Cortex of kidney (tissue), 1 donor: ENCODE measurements at places on chromosomes 7 and 10.

- DNase-seq, result no peak
These were observed 554.3 kb upstream of the MGMT start for GRCh38 chr10:128912568-128913311.

- DNase-seq, result no peak
These were observed 21.3 kb downstream of the MLXIPL start for GRCh38 chr7:73602721-73603651.

DNA sequence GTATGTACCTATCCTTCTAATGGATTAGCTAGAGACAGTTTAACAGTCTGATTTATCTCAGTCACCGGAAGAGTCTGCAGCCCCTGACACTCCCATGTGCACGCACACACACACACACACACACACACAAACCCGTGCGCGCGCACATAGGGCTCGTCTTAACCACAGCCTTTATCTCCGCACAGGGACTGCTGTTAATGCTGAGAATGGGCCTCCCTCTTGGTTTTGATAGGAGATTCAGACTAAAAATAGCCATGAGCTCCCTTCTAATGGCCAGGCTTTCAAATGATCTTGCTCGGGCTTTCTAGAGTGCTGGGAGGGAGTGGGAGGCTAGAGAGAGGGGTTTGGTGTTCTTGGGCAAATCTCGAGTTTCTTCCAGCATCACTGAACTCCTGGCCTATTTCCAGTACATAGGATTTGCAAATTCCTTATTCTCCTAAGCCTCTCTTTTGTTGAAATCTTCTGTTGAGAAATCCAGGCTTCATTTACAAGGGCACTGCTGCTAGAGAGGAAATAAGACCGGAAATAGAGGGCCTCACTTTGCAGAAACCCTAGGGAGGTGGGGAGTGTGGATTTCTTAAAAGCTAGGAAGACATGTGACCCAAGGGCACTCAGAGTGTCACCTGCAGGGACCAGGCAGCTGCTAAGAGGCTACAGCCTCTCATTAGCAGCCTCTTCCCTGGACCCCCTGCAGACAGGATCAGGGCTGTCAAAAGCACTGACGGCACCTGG is 2.4 kb downstream of the TMEM72 start:
- no peak for DNase-seq

DNA sequence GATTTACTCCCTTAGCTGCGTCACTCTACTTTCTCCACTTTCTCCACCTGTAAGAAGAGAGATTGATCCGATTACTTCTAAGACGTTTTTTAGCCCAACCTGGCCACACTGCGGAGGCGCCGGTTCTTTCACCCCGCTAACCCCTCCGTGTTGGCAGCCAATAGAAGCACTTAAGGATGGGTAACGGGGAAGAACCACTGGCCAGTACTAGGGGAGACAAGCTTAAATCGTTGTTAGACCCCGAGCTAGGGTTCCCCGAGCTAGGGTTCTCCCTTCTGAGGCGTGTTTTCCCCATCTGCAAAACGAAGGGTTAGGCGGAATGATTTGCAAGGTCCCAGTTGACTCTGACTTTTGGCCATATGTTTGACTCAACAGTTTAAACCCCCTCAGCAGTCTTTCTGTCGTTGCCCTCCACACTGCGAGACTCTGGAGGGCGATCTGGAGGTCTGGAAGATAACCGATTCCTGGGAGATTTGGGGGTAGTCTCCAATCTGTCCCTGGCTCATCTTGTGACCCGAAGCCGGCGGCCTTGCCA is 644 bp downstream of the UMAD1 start:
- DNase-seq, result no peak

DNA sequence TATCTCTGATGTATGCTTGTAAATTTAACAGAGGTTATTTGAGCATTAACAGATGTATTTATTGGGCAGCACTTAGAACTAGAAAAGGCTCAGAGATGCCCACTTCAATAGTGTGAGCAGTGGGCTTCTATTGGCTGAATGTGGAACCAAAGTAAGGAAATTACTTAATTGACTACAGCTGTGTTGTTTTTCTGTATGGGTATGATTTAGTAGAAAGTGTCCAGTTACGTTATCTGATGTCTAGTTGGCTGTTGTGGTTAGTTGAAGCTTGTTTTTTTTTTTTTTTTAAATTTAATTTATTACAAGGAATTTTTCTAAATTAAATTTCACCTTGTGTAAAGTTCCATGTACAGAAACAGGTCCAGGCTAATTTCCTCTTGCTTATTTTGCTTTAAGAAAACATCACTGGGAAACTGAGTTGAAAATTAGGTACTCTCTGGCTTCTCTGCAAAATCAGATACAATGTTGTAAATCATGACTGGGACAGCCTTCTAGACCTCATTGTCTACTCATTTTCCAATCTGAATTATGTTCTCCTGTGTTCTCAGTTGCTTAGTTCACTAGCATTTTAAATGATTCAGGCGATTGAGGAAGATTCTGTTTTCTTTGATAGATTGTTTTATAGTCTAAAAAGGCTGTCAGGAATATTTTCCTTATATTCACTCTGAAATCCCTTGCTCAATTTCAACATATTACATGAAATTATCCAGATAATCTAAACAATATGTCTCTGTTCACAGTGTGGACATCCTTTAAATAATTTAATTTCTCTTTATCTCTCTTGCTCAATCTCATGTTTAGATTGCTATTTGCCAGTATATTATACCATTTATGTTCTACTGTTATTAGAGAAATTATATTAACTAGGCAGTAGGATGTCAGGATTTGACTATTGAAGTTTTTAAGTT is 53.0 kb downstream of the PHF14 start:
- DNase-seq, result no peak

DNA sequence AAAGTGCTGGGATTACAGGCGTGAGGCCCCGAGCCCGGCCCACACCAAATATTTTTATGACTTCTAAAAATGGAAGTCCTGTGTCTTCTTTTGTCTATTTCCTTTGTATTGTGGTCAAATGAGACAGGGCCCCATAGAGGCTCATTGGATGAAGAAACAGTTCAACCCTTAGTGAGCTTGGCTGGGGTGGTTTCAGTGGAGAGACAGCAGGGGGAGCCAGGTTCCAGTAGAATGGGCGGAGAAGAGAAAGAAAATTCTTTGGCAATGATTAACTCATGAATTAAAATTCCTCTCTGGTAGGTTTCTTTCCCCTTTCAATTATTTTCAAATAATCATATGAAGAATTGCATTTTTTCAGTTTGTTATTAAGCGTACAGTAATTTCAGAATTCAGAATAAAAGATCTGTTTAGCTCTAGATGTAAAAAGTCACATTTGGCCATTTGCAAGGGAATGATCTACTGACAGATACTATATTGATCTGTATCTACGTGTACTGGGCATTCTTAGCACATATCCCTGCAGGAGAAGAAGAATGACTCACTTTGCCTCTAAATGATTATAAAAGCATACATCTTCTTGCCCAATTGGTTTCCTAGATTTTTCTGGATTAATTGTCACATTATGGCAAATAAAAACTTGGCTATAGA is 43.2 kb downstream of the PNLIPRP3 start:
- no peak for DNase-seq

DNA sequence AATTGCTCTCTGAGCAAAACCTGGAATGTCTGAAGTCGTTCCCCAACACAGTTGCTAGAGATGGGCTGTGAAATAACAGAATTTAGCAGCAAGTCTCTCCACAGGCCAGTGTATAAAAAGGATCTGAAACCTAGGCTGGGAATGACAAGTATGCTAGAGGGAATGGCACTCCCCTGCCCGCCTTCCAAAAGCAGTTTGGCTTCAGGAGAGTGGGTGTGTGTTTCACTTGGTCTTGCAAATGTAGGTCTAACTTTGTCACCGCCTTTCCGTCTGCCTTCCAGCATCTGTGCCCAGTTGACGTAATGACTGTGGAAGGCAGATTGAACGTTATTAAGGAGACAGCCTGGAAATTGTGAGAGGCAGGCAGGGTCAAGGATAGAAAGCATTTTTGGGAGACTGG is 18.0 kb upstream of the MTURN start:
- no peak for DNase-seq

DNA sequence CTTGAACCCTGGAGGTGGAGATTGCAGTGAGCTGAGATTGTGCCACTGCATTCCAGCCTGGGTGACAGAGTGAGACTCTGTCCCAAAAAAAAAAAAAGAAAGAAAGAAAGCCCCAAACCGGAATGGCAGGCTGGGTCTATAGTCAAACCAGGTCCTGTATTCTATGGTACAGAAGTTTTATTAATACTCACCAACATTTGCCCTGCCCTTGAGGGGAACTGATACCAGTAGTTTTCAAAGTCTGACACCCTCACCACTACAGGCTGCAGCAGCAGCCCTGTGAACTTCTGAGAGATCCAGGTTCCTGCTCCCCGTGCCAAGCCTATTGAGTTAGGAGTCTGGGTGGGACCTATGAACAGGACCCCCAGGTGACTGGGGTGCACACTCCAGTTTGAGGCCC is 80.6 kb downstream of the RGS10 start:
- no peak for DNase-seq

DNA sequence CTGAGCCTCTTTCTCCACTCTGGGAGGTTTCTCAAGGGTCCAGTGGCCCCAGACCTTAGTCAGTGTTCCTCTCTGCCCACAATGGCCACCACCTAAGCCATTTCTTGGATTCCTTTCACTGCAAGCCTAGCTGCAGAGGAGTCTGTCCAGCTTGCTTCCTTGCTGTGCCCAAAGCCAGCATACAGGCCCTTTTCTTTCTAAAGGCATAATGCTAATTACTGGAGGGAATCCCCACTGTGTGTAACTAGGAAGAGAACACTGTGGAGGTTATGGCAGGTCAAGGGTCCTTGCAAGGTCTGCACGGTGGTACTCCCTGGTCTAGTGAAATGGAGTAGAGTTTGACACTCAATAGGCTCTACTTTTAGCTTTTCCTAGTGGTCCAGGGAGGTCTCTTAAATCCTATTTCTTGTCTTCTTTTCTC is 70.4 kb upstream of the CC2D2B start:
- no peak for DNase-seq

DNA sequence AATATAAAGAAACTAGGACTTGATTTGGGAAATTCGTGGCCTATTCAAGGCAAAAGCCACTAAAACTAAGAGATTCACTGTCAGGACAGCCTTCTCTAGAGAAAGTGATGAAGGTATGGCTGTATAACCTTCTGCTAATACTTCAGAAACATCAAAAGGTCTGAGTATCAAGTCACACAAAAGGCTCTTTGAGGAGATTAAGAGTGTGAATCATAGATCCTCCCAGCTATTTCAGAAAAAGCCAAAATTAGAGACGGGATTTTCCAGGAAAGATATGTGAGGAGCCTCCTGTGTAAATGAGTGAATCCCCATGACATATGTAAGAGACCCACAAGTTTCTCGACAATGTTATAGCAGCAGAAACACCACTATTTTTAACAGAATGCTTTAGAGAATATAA is 56.2 kb downstream of the UBE3C start:
- no peak for DNase-seq

GRCh38 chr10:124680675-124681074 is 63.5 kb downstream of the FAM53B start:
- DNase-seq, result no peak

DNA sequence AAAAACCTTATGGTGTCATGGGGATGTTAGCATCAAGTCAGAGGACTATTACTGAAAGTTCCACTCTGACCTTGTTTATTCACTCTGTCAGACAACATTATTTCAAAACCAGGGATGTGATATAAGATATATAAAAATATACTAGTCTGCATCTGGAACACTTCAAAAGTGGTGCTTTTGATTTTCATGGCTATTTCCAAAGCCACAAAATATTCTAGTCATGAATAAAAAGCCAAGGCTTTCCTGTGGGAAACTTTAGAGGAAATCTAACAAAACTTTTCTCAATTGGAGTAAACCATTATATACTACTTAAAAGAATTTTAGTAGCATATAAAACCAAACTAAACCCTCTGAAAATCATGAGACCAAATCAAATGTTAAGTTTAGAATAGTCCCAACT is 205.2 kb downstream of the TMEM26 start:
- no peak for DNase-seq

GRCh38 chr7:2559283-2559950 is 638 bp downstream of the IQCE start:
- DNase-seq, result no peak

DNA sequence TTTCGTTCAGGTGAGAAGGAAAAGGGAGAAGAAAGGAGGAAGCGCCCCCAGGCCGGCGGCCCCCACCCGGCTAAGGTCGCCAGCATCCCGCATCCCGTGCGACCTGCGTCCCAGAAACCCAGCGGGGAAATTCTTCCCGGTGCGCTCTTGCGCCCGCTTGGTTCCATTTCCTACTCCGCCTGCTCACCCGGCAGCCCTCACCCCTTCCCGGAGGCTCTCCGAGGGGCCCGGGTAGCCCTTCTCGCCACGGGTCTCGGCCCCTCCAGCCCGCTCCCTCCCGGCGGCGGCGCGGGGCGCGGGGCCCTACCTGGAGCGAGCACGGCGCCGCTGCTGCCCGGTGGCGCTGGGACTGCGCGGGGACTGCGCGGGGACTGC is at the start of gene PRKCQ:
TSS of gene PRKCQ (minus strand) at position 373 of the 375 bp plus-strand sequence. CDS start 65,141 bp downstream, outside the sequence.
- DNase-seq, result no peak

GRCh38 chr7:156036153-156036552 is 223.9 kb upstream of the SHH start:
- DNase-seq, result no peak

DNA sequence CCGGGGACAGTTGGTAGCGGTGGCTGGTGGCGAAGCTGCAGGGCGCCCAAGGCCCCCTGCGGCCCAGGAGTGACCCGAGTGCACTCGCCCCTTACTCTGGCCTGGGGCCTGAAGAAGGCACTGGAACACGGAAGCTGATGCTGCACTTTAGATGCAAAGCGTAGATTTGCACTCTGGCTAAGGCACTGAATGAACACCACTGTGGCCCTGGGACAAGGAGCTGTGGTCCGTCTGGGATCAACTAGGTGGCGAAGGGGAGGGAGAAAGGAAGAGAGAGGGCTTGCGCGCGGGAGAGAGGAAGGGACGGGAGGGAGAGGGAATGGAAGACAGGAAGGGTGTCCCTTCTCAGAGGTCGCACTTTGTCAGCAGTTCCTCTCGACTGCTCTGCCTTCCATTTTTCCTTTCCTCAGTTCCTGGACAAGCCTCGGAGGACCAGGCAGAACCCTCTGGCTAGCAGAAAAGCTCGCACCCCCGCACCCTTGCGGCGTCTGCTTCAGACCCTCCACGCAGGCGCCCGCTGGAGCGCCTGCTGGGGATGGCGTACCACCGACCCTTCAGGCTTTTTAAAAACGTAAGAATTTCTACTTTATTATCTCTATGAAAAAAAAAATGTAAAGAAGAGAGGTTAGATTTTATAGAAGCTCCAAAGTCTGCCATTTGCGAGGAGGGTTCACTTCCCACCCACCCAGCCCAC is 1.2 kb downstream of the FERD3L start:
- no peak for DNase-seq
